ENCODE measurements at places on chromosomes 1 and 21. TPM values are rescaled to one million over a fixed set of nuclear protein-coding genes. Genes with fewer than 3 reads are reported as not detected.

- no peak for ATAC-seq
Observed at GRCh38 chr1:240528591-240528990, 83.4 kb downstream of the GREM2 start.

DNA sequence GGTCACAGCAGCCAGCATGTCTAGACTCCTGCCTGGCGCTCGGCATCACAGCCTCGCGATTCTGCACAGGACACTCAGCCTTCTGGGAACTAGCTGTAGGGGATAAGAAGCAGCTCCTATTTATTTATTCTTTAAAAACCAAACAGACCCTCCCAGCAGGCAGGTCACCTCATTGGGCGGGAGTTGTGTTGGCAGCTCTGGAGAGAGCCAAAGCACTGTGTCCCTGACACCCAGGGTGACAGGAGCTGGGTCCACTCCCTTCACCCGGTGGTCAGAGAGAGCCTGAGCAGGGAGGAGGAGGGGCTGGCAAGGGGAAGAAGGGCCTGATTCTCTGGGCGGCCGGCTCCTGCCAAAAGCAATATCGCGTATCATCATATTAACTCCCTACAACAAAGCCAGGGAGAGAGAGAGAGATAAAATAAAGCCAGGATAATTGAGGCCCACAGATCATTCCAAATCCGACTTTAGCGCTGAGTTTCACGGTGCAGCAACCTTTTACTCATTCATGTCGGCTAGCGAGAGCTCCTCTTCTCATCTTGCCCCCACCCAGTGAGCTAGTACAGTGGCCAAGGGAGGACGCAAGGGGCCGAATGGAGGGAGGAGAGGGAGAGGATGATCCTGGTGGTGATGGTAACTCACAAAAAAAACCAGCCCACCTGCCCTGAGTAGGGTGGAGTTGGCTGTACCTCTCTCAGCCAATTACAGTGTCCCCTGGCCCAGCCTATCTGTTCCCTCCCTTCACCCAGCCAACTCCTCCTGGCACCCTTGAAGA, 79.8 kb upstream of the IFFO2 start:
- ATAC-seq = no peak

DNA sequence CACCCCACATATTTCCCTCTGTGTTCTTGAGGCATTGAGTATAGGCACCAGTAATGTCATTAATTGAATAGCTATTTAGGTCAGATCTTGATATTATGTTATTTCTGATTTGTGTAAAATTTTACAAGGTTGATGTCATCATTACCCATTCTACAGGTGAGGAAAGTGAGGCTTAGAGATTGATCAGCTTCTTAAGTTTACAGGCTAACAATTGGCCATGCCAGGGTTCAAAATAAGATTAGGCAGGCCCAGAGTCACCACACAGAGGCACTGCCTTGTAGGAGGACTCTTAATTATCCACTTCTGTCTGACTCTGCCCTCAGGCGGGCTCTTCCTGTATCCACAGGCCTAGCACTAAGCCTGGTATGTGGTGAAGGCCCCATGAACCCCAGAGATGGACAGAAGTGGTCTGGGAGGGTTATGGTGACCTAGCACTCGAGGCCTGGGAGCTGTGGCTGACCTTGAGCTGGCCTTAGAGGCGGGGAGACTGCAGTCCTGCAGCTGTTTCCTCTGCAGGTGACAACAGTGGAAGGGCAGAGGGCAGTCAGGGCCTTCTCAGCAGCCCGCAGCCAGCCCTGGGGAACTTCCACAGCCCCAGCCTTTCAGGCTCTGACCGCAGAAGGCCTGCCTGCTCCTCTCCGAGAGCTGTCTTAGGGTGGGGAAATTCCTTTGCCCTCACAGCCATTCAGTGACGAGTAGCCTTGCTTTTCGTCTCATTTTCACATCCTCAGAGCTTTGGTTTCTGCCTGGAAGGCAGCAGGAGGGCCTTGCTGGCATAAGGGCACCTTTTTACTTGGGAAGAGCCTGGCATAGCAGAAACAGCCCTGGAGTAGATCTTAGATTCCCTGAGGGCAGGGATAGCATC, 12.2 kb downstream of the ZDHHC18 start:
- ATAC-seq = peak; percentile 34

- no peak for ATAC-seq
Observed at GRCh38 chr1:203229471-203230135, at the start of gene CHIT1. TSS of gene CHIT1 (minus strand) at chr1:203229673. CDS start at chr1:203229636, 37 bp downstream.

- ATAC-seq = no peak
Observed at GRCh38 chr1:116654351-116654750, 13.2 kb downstream of the IGSF3 start.

DNA sequence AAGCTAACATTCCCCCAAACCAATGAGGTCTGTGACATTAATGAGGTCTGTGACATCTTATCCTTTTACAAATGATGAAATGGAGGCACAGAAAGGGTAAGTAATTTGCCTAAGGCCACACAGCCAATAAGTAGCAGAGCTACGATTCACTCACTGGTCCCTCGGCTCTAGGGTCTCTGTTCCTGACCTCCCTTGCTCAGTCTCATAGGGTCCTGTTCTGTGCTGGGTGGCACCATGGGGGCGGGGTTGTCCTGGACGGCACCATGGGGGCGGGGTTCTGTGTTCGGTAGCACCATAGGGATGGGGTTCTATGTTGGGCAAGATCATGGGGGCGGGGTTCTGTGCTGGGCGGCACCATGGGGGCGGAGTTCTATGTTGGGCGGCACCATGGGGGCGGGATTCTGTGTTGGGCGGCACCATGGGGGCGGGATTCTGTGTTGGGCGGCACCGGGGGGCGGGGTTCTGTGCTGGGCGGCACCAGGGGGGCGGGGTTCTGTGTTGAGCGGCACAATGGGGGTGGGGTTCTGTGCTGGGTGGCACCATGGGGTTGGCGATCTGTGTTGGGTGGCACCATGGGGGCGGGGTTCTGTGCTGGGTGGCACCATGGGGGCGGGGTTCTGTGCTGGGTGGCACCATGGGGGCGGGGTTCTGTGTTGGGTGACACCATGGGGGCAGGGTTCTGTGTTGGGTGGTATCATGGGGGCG, 55.6 kb downstream of the CLSTN1 start:
- ATAC-seq = peak; percentile 22

ERG gene
- total RNA-seq = 5.1 TPM

RNPEP gene
- total RNA-seq = 89.6 TPM

OR6K3 gene
- not detected for total RNA-seq

C1orf87 gene
- total RNA-seq = not detected

Data from esophagus mucosa (tissue), 1 donor.